ENCODE measurements at places on chromosomes 2 and 18. TPM values are rescaled to one million over a fixed set of nuclear protein-coding genes. Genes with fewer than 3 reads are reported as not detected.

DNA sequence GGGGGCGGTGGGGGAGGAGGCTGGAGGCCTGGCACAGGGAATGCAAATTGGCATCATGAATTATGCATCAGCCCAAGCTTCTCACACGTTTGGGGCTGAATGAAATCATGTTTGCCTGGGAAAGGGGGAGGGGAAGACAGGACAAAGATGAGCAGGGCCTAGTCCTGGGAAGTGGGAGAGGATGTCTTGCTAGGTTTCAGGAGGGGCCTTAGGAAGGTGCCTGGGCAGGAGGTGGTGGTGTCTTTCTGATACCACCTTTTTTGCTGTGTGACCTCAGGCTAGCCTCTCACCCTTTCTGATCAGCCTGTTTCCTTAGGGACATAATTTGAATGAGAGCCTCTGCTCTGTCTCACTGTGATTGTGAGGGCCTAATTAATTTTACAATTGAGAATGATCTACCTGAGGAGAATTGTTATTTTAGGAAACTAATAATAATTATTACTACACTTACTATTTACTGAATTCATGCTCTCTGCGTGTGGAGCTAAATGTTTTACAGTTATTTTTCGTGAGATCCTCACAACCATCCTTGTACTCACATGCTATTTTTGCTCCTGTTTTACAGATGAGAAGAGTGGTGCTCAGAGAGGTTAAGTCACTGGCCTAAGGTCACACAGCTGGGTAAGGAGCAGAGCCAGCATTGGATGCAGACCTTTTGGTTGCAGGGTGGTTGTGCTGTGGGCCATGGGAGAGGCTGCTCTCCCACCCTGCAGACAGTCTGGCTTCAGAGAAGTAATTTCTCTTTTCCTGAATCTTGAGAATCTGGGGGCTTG is 39.6 kb downstream of the INHBB start:
- DNase-seq: no peak

- no peak for DNase-seq
These were observed 16.0 kb downstream of the INSIG2 start for GRCh38 chr2:118103951-118104940.

- no peak for DNase-seq
These were observed 90.6 kb upstream of the LDAH start for GRCh38 chr2:20913491-20913890.

YWHAQ gene
- total RNA-seq: 746 TPM

DNA sequence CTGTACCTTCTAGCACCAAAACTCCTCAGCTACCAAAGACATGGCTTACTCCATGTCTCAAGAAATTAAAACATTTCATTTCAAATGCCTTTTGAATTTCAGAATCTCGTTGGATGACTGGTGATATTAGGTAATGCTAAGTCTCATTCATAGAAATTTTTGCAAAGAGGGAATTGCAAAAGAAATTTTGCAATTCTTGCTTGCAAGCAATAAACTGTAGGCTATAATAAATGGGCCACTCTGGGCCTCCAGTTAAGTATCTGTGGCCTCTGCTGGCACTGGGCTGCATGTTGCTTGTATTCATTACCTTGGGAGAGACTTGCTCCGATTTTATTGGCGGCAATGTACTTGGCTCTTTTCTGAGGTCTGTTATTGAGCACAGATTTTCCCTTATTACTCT is 2.8 kb upstream of the LCLAT1 start:
- no peak for DNase-seq
